ENCODE measurements at places on chromosomes 1 and 21. TPM values are rescaled to one million over a fixed set of nuclear protein-coding genes. Genes with fewer than 3 reads are reported as not detected.

DNA sequence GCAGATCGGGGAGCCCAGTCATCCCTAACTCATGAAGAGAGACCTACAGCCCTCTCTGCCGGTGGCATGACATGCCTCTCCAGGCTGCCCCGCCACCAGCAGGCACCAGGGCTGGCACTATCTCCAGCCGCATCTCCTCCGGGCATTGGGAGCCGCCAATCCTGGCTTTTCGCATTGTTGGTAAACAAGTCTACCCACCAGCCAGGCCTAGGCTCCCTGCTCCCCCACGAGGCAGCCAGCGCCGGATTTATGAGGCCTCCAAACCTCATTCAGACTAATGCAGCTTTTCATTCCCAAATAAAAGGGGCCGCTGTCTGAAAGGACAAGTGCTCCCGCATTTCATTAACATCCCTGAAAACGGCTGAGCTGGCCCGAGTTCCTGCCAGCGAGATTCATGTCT, 3.4 kb upstream of the GRIK3 start:
- DNase-seq, result no peak

- no peak for DNase-seq
Observed at GRCh38 chr21:46662367-46662654, 26.8 kb downstream of the PRMT2 start.

GRCh38 chr1:109814223-109814622, 50.5 kb upstream of the EPS8L3 start:
- no peak for DNase-seq

FCER1G gene
- total RNA-seq, result 0.49 TPM

VAMP4 gene
- 11.9 TPM for total RNA-seq
